Activated CD4-positive, alpha-beta T cell treated with anti-CD3 and anti-CD28 coated beads, Interleukin-2, amount 10 ng/mL, durations not matched to agents 7 days and 5 days (primary cell): ENCODE measurements at places on chromosomes 3 and 15.
A peak's percentile ranks its signal among the peaks of the same experiment; 100 is the strongest.

DNA sequence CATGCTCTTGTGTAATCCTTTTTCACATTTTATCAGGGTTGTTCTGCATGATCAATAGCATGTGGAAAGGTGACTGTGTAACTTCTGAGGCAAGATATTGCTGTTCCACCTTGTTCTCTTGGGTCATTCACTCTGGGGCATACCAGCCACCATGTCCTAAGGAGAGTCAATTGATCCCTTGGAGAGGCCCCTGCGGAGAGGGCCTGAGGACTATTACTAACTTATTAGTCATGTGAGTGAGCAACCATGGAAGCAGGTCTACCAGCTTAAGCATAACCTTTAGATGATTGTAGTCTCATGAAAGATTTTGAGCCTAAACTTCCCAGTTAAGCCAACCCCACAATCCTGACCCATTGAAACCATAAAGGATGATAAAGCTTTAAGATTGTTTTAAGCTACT is 22.0 kb upstream of the COL6A5 start:
- DNase-seq, result no peak

DNA sequence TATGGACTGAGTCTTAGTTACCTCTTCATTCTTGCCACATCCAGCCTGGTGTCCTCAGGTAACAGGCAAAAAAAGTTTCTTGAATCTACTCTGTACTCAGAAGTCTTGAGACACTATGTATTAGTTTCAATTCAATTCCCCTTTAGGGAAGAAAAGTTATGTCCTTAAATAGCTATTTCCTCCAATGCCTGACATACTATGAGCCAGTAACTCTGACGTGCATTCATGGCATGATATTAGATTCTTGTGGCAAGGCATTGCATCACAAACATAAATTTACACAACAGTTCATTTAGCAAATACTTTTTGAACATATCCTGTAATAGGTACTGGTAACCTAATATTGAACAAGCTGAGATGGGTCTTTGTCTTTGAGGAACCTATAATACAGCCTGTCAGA is 109.3 kb upstream of the FOXB1 start:
- DNase-seq, result no peak

GRCh38 chr3:116302087-116302747 is 143.1 kb downstream of the LSAMP start:
- no peak for DNase-seq

- DNase-seq, result no peak
Measured at GRCh38 chr3:157405457-157405856, 31.2 kb upstream of the PTX3 start.

DNA sequence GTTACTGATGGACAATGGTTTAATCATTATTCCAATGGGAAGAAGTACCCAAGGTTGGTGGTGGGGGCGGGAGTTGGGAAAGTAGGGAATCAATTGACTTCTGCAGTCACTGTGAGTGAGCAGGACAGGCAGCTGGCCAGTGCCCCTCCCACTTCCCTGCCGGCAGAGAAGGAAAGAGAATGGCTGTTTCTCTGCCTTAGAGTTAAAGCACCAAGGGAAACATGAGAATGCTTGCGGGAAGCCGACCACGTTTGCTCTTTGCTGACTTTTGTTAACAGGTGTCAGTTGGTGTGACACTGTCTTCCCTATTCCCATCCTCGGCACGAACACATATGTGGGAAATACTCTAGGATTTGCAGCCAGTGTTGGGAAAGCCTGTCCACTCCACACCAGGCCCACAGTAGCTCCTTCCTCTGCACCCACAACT is 33.5 kb upstream of the MFSD1 start:
- no peak for DNase-seq

GRCh38 chr15:40244961-40245523 is 6.2 kb downstream of the PAK6 start:
- no peak for DNase-seq

GRCh38 chr15:73865379-73865778 is 8.0 kb upstream of the TBC1D21 start:
- DNase-seq, result no peak

DNA sequence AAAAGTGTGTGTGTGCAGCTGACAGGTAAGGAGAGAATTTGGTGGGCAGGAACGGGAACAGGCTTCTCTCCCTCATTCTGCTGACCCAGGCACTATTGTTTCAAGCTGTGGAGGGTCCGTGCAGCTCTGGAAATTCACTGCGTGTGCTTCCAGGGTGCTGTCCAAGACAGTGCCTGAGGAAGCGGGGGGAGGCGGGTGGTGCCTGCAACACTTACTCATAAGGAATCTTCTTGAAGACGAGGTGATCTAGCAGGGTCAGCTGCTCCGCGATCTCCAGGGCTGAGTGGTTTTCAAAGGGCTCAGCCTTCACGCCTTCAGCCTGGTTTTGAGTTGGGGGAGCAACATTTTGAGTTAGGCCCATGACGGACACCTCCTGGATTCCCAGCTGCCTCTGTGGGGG is 46.6 kb upstream of the CTSH start:
- no peak for DNase-seq

DNA sequence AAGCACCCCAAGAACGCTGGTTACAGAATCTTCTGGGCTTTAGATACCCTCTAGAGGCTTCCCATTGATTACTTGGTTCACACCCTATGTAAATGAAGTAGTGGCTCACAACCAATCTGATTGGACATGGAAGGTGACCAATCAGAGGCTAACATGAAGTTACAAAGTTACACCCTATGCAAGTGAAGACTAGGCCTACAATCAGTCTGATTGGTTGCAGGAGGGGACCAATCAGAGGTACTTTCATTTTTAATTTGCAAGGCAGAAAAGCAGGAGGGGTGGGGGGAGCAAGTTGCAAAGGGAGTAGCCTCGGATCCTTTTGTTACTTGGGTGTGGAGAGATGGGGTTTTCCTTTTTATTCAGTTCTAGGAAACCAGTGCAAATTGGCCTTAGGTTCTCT is 11.1 kb upstream of the RTP2 start:
- DNase-seq, result peak; percentile 36

- no peak for DNase-seq
Measured at GRCh38 chr15:62068810-62069167, 2.0 kb downstream of the C2CD4A start.

- DNase-seq, result peak; percentile 66
Measured at GRCh38 chr15:28086175-28086703, 12.9 kb downstream of the OCA2 start.

GRCh38 chr3:168327856-168328255 is 232.1 kb upstream of the GOLIM4 start:
- DNase-seq, result no peak

GRCh38 chr3:127467391-127467790 is 123.1 kb downstream of the TPRA1 start:
- DNase-seq, result no peak

DNA sequence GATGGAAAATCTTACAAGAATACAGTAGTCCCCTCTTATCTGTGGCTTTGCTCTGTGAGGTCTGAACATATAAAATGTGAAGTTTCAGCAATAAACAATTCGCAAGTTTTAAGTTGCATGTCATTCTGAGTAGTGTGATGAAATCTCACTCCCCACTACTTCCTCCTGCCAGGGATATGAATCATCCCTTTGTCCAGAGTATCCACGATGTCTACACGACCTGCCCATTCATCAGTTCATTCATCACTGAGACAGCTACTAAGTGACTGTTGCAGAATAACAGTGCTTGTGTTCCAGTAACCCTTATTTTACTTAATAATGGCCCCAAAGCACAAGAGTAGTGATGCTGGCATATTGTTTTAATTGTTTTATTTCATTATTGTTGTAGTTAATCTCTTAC is 489.2 kb upstream of the UBE2E2 start:
- DNase-seq, result no peak

DNA sequence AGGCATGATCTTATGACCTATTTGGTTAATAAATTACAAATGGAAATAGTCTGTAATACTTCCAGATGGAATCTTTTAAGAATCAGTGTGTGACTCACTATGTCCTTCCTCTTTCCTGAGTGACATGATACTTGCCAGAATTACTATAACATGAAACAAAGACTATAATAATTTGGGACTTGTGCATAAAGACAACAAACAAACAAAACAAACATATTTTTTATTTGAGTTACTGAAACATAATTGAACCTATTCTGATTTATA is 1268.1 kb downstream of the OTOL1 start:
- no peak for DNase-seq

DNA sequence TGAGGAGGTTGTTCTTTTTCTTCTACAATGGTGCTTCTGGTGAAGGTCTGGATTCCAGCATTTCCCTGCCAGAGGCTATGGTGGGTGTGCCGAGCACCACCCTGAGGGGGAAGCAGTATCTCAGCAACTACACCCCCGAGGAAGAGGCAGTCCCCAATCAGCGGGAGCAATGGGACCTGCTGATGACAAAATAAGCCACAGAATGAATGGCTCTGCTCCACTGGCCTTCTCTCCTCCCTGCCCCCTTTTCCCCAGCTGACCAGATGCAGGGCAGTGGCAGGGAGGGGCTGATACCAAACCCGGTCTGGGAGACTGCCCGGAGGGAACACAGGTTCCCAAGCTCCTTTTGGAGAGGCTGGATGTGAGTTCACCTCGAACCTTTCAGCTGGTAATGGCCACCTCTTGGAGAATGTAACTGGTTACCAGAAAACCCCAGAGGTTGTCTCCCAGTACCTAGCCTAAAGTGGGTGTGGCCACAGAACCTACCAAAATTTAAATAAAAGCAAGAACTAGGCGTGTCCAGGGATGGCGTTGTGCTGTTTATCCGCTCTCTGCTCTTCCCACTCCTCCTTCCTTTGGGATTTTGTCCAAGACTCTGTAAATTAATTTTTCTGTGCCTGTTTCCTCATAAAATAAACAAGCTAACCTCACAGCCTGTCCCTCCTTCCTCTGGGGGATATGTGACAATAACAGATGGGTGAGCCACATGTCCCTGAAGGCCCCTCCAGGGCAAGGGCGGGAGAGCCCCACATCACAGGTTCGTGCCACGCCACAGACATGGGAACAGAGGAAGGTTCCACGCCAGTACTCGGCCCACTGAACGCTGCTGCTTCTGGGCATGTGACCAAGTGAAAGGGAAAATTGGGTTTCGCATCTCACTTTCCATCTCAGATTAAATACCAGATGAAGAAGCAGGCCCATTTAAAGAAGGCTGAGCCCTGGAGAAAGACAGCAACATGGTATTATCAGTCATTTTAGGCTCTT is 35.1 kb upstream of the SPTBN5 start:
- no peak for DNase-seq

- no peak for DNase-seq
Measured at GRCh38 chr3:107227091-107227490, 150.1 kb upstream of the CCDC54 start.

- DNase-seq, result no peak
Measured at GRCh38 chr3:95731753-95732152, 1082.6 kb upstream of the EPHA6 start.

- no peak for DNase-seq
Measured at GRCh38 chr3:150810641-150811040, 47.7 kb upstream of the SIAH2 start.

- no peak for DNase-seq
Measured at GRCh38 chr3:67691207-67691606, 36.8 kb upstream of the SUCLG2 start.

DNA sequence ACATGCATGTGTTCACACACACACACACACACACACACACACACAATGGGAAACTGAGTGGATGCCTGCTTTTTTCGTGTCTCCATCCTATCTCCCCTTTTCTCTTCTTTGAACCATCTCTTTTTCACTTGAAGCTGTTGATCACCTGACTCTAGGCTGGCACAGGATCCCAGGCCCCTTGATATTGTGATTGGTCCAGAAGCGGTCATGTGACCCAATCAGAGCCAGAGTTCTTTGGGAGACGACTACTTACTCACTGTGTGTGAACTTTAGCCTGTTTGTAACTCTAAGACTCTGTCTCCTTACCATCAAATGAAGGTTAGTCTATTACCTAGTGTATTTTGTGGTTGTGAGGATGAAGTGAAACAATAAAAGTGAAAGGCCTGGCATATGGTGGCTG is 172.9 kb downstream of the ADAMTS9 start:
- no peak for DNase-seq

- no peak for DNase-seq
Measured at GRCh38 chr3:75218577-75218976, 445.6 kb upstream of the FRG2C start.

DNA sequence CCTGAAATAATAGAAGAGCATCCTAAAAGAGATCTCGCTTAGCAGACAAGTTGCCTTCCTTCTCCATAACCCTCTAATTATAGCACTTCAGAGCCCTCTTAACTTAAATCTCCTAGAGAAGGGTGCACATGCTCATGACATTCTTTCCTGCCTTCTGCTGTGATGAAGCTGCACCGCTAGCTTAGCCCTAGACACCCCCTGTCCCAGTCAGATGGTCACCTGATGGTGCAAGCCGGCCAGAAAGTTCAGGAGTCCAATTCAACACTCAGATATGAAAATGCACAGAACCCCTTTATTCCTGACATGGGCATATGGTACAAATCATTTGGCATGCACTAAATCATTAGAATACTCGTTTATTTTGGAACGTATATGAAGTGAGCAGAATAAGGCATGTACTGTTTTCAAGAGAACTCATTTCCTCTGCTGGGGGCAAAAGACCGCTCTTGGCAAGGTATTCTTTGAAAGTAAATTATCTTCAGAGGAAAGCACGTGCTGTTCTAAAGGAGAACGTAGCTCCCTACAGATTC is 420.4 kb upstream of the PROK2 start:
- no peak for DNase-seq
